ENCODE measurements at places on chromosomes 5 and 9. TPM values are rescaled to one million over a fixed set of nuclear protein-coding genes. Genes with fewer than 3 reads are reported as not detected.

Gene SMIM33
- 1.1 TPM for polyA plus RNA-seq

Gene MOCS2
- 39.7 TPM for polyA plus RNA-seq

Gene IL5
- polyA plus RNA-seq: not detected

Gene VAV2
- polyA plus RNA-seq: 1.1 TPM

Gene LMX1B
- polyA plus RNA-seq: not detected

Gene ADGRV1
- polyA plus RNA-seq: not detected

Gene SVEP1
- not detected for polyA plus RNA-seq

GRCh38 chr9:17018540-17019196, 116.2 kb upstream of the CNTLN start:
- no peaks in the 10 kb centered on the region for H3K27me3 ChIP-seq
- DNase-seq: no peak
- no peak overlapping the region for H3K4me3 ChIP-seq
- H3K4me1 ChIP-seq: no peaks in the 10 kb centered on the region

DNA sequence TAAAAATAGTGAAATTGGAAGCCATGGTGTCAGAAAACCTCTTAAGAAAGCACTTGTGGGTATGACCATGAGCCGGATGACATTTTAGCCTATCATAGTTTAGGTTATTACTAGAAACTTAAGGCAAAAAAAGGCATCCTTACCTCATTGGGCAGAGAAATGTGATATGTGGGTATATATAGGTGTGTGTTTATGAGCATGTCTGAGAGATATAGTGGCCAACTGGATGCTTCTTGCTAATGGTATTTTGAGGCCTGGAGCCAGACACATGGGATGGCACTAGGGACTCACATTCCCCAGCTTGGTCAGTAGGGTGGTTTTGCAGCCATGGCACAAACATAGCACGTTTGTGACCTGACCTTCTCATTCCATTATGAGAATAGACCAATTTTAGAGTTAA, 295.6 kb upstream of the MEF2C start:
- DNase-seq: no peak
- no peaks in the 10 kb centered on the region for H3K36me3 ChIP-seq
- H3K27ac ChIP-seq: no peak overlapping the region
- H3K4me3 ChIP-seq: no peak overlapping the region

DNA sequence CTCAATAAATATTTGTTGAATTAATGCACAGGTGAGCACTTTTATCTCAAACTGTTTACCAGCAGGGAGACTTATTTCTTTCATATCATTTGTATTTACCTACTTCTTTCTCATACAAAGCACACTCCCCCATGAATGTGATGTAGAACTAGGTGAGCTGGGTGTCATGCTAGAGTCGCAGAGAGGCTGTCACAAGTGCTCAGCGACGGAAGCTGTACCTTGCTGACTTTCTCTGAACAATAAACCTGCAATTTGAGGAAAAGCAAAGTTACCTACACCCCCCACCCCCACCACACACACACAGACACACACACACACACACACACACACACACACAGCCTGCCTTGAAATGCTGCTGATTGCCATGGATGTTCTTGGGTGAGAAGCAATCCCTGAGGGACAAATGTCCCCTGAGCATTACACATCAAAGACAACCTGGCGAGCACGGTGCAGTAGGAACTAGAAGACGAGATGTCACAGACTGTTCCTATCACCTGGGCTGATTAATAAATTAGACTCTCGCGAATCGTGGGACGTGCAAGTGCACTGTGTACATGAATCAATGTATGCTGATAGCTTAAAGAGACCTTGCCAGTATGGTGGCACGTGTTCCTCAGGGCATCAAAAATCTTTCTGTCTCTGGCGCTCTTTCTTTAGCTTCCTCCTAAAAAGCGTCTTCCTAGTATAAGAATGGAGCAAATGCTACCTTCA, 66.1 kb downstream of the BRINP1 start:
- H3K4me1 ChIP-seq: no peaks in the 10 kb centered on the region
- H3K36me3 ChIP-seq: no peaks in the 10 kb centered on the region
- H3K27ac ChIP-seq: no peak overlapping the region
- DNase-seq: no peak

GRCh38 chr5:128534726-128535125, 3.3 kb downstream of the FBN2 start:
- H3K36me3 ChIP-seq: no peaks in the 10 kb centered on the region
- no peaks in the 10 kb centered on the region for H3K4me1 ChIP-seq
- H3K27me3 ChIP-seq: peaks cover 5% of the 10 kb centered on the region
- no peak overlapping the region for H3K27ac ChIP-seq

DNA sequence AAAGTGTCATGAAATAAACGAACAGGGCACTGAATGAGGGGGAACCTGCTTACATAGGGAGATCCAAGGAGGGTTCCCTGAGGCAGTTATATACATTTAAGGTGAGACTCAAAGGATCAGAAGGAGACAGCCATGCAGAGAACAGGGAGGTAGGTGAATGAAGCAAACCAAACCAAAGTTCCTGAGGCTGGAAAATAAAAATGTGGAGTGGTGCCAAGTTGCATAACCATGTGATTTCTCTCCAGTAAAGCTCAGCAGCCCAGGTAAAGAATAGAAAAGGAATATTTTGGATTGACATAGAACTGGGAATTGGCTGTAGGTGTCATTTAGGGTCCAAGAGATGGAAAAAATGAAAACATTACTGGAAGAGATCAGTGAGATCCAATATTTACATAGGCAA, 110.7 kb downstream of the CAAP1 start:
- no peaks in the 10 kb centered on the region for H3K4me1 ChIP-seq
- no peak for DNase-seq
- H3K4me3 ChIP-seq: no peak overlapping the region
- no peaks in the 10 kb centered on the region for H3K36me3 ChIP-seq
- H3K27me3 ChIP-seq: no peaks in the 10 kb centered on the region

- H3K27ac ChIP-seq: no peak overlapping the region
- peaks cover 9% of the 10 kb centered on the region for H3K4me1 ChIP-seq
- no peak overlapping the region for H3K4me3 ChIP-seq
- H3K27me3 ChIP-seq: no peaks in the 10 kb centered on the region
- DNase-seq: no peak
These were observed 29.0 kb downstream of the HRH2 start for GRCh38 chr5:175686826-175687225.

GRCh38 chr5:179166171-179166885, 106.2 kb downstream of the ZNF354C start:
- no peak for DNase-seq
- H3K4me1 ChIP-seq: peaks cover 7% of the 10 kb centered on the region
- H3K36me3 ChIP-seq: no peaks in the 10 kb centered on the region

DNA sequence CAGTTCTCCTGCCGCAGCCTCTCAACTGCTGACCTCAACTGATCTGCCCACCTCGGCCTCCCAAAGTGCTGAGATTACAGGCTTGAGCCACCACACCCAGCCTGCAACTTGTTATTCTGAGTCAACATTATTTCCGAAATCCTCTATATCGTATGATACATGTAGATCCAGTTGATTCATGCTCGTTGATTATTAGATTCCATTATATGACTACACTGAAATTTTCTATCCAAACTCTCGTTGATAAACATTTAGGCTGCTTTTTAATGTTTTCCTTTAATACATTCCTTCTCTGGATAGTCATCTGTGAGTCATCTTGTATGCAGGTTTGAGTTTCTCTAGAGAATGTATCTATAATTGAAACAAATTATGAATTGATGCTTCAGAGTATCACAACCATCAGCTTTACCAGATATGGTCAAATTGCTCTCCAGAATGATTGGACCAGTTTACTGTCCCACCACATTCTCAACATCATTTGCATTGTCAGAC, 4.1 kb downstream of the CDK7 start:
- H3K36me3 ChIP-seq: peaks cover 5% of the 10 kb centered on the region
- no peak overlapping the region for H3K4me3 ChIP-seq
- no peak for DNase-seq

GRCh38 chr5:10581867-10582511, 18.1 kb downstream of the ANKRD33B start:
- H3K27ac ChIP-seq: no peak overlapping the region
- no peaks in the 10 kb centered on the region for H3K27me3 ChIP-seq

DNA sequence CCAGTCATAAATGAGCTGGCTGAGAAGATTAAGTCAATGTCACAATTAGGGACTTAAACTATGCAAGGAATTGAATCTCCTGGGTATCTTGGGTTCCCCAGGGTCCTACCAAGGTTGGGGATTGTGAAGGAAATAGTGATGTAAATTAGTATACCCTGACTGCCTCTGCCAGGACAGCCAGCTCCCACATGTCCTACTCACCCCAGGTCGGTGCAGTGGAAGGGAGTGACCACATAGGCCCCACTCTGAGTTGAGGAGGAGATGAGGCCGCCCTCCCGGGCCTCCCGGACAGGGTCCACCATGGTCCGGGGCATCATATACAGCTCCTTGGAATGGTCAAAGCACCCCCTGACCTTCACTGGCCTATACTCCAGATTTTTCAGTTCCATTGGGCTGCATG, 2.7 kb downstream of the SURF1 start:
- no peak overlapping the region for H3K27ac ChIP-seq
- H3K4me3 ChIP-seq: no peak overlapping the region
- H3K27me3 ChIP-seq: no peaks in the 10 kb centered on the region
- DNase-seq: no peak
- H3K4me1 ChIP-seq: peaks cover 47% of the 10 kb centered on the region

- no peaks in the 10 kb centered on the region for H3K4me1 ChIP-seq
- H3K4me3 ChIP-seq: no peak overlapping the region
- no peak for DNase-seq
- no peaks in the 10 kb centered on the region for H3K36me3 ChIP-seq
- no peak overlapping the region for H3K27ac ChIP-seq
- no peaks in the 10 kb centered on the region for H3K27me3 ChIP-seq
These were observed 60.0 kb upstream of the FOXE1 start for GRCh38 chr9:97793067-97793466.

GRCh38 chr5:181087309-181087708, 43.7 kb downstream of the OR2V1 start:
- DNase-seq: no peak
- H3K4me1 ChIP-seq: no peaks in the 10 kb centered on the region
- no peak overlapping the region for H3K4me3 ChIP-seq
- peaks cover under 1% of the 10 kb centered on the region for H3K27me3 ChIP-seq

Measured in CD8-positive, alpha-beta memory T cell (primary cell).